ENCODE measurements at places on chromosomes 1 and 21.

- DNase-seq: no peak
These were observed 104.7 kb downstream of the HLCS start for GRCh38 chr21:36861595-36862323.

DNA sequence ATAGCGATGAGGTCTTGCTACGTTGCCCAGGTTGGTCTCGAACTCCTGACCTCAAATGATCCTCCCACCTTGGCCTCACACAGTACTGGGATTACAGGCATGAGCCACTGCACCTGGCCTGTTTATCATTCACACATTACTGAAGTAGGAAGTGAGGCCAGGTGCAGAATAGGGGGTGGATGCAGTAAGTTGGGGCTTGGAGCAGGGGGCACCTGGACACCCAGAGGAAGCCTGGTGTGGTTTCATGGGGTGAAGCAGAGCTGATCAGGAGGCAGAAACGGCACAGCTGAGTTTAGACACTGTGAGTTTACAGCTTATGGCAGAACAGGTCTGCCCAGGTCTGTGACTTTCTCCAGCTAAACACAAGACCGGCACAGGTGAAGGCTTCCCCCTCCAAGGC is 4.9 kb downstream of the CDA start:
- no peak for DNase-seq

DNA sequence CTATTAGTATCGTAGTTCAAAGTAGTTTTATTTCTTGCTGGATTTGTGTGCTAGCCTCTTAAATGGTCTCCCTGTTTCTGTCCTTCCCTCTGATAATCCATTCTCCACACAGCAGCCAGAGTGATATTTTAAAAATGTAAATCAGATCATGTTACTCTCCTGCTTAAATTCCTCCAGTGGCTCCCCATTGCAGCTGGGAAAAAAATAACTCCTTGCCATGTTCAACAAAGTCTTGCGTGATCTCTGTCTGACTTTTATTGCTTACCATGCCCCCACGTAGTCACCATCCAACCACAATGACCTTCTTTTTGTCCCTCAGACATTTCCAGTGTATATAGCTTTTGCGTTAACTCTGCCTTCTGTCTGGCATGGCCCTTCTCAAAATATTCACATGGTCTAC is 178.8 kb downstream of the FGGY start:
- no peak for DNase-seq

DNA sequence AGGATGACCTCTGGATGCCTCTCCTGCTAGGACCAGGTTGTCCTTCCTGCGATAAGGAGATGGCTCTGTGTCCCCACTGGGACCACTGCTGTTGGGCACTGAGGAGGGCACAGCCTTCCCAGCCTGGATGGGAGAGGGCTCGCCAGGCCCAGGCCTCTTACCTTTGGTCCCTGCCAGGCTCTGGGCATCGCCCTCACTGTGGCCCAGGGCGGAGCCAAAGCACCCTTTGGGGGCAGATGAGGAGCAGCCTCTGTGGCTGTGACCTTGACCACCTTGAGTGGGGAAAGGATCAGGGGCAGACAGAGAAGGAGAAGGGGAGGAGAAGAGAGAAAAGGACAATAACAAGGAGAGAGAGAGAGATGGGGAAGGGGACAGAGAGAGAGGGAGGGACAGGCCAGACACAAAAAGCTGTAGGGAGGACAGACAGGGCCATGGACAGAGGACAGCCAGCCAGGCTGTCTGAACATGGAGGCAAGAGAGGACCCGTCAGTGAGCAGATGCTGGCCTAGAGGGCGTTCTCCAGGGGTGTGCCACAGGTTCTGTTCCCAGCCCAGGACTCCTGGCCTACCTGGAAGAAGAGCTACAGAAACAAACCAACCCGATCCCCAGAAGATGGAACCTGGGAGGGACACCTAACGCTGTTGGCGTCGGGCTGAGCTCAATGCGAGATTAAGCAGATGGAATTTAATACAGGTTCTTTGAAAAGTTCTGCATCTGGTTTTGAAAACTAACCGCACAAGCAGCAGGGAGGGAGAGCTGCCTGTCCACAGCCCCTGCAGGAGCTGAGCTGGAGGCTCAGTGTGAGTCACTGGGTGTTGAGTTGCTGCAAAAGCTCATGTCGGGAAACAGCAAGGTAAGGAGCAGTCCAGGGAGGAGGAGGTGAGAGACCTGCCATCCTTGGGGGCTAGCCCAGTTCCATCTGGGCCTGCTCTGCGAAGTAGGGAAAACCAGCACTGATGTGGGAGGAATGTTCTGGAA is 262.1 kb downstream of the PTPRU start:
- no peak for DNase-seq

- DNase-seq: no peak
These were observed 35.8 kb downstream of the PTPRF start for GRCh38 chr1:43566382-43567044.

All from GM12864 (cell line).